ENCODE measurements at places on chromosomes 11 and 22. TPM values are rescaled to one million over a fixed set of nuclear protein-coding genes. Genes with fewer than 3 reads are reported as not detected.
A peak's percentile ranks its signal among the peaks of the same experiment; 100 is the strongest.

DNA sequence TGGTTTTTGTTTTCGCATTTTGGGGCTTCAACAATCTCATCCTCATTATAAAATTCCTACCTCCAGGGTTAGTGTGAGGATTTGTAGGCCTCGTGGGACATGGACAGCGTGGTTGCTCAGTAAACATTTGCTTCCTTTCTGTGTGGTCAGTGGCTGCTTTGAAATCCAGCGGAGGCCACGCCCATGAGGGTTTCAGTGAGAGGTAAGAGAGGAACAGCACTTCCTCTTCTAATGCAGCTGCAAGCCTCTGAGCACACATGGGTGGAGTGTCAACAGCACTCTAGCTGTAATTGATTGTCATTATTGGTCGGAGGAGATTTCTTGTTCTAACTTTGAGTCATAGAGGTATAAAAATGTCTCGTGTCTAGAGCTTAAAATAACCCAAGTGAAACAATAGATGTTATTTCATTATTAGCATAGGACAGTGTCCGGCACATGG, 6.0 kb upstream of the ARHGAP42 start:
- peak; percentile 21 for DNase-seq

- DNase-seq = no peak
These were observed 67.2 kb upstream of the RCN1 start for GRCh38 chr11:32023370-32024305.

- no peak for DNase-seq
These were observed 31.7 kb upstream of the RRAS2 start for GRCh38 chr11:14390669-14391068.

DNA sequence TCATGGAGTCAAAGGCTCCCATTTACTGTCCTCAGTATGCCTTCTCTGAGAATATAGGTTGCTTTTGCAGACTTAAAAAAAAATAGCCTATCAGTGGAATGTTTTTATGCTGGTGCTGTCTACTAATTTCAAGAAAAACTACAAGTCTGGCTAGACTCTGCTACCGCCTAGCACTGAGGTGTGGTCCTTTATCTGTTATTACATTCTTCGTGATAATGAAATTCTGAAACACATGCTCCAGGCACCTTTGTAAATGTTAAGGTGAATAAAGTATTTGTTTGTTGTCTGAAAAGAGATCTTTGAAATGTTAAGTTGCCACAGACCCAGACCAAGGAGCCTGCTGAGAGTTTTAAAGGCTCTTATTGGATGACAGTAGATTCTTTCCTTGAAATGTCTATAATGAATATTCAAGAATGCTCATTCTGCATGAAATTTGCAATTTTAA, 95.3 kb downstream of the DBX1 start:
- DNase-seq = no peak

GRCh38 chr11:126839496-126839895, 161.1 kb downstream of the KIRREL3 start:
- no peak for DNase-seq

DNA sequence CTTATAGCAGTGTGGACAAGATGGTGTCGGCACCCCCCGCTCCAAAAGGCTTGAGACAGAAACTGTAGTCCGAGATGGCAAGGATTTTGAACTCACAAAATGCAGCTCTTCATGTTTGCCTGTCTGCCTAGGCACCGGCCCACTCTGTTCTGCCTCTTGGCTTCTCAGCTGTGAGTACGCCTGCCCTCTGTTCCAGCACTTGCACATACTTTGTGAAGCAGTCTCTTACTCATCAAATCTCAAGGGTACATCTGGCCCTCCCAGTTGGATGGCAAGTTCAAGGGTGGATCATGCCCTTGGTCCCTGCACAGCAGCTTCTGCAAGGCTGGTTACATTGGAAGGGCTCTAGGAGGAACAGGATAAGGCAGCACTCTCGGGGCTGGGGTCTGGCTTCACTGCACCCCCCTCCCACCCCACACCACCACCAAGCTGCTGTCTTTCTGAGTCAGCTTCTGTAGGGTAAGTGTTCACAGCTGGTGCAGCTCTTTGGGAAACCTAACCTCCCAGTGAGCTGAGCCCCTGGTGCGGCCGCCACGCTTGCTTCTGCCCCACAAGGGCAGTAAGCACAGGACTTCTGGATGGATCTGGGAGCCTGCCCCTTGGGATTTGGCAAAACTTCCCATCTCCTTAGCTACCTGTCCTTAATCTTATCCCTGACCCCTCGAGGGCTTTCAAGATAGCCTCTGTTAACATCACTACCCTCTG, 37.2 kb downstream of the FAM83F start:
- no peak for DNase-seq

DNA sequence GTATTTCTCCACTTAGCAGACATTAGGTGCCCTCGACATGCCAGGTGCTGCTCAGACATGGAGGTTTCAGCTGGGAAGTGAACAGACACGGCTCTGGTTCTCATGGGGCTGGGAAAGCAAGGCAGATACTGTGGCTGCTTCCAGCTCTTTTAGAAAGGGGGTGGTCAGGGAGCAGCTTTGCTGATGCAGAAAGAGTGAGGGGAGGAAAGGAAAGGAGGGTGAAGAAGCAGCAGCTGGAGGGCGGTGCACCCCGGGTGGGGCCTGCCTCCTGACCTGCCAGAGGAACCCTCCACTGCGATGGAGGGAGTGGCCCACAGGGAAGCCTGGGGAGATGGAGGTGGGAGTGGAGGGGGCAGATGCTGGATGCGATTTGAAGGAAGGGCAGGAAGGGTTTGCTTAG, 76.8 kb downstream of the MORC2 start:
- no peak for DNase-seq

DNA sequence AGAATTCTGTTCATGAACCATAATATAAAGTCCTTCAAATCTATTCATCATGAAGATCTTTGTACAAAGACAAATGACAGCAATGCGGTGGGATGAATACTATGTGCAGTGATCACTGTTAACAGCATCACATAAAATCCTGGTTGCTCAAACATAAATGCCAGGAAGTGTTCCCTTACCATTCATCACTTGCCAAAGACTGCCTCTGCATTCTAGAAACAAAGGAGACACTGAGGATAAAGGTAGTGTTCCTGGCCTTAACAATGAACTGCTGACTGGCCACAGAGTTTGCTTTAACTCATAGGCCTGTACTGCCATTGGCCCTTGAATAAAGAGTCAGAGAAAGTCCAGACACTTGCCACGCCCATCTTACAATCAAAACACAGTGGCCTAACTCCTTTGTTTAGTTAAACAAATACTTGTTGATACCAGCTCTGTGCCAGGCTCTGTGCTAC, 29.5 kb downstream of the C2CD3 start:
- DNase-seq = no peak

DNA sequence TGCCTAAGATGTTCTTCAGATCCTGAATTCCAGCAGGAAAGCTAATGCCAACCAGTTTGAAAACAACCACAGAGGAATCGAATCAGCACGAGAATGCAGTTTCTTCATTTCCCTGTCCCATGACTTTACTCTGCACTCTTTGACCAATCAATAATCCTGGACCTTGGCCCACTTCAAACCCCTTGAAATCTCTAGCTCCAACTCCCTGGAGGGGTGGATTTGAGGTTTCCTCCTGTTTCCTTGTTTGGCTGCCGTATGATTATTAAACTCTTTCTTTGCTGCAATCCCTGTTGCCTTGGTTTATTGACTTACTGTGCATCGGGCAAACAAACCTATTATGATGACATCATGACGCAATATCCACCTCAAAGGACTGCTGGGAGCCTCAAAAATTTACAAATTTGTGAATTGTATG, 109.3 kb downstream of the FBXO7 start:
- DNase-seq = no peak

DNA sequence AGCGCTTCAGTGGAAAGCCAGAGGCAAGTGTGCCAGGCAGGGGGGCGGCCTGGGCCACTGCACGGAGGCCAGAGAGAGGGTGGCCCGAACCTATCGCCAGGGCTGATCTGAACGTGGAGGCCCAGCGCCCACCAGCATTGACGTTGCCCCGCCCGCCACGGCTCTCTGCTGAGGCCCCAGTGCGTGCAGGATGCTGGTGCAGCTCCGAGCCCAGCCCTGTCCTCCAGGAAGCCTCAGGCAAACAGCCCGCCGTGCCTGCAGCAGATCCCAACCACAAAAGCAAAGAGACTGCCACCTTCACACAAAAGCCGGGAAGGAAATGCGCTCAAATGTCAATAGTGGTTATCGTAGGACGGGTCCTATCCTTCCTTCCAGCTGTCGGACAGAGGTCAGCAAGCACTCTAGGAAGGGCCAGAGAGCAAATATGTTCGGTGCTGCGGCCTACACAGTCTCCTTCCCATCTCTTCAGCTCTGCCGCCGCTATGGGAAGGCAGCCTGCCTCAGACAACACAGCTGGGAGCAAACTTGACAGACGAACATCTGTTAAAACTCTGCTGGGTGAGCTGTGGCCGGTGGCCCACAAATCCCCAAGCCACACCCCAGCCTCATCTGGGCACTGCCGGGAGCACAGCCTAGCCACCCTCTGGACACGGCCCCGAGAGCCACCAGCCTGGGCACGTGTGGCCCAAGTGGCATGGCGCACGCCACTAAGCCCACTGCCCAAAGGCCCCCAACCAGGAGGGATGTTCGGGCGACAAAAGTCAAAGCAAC, 146.2 kb downstream of the CRYBB2 start:
- DNase-seq = no peak

GRCh38 chr22:49571326-49571725, 256.3 kb downstream of the BRD1 start:
- no peak for DNase-seq

DNA sequence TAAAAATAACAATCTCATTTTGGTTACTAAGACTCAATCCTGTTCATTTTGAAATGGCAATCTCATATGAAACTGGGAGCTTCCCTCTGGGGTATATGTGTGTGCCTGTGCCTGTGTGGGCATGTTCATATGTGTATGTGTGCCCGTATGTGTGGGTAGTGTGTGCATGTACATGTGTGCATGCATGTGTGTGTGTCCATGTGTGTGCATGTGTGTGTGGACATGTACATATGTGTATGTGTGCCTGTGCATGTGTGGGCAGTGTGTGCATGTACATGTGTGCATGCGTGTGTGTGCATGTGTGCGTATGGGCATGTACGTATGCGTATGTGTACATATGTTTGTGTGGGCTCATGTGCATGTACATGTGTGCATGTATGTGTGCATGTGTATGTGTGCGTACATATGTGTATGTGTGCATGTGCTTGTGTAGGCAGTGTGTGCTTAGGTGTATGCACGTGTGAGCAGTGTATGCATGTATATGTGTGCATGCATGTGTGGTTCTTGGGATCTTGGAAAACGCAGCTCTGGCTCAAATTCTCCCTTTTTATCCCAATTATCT, 24.5 kb upstream of the CACNG2 start:
- no peak for DNase-seq

DNA sequence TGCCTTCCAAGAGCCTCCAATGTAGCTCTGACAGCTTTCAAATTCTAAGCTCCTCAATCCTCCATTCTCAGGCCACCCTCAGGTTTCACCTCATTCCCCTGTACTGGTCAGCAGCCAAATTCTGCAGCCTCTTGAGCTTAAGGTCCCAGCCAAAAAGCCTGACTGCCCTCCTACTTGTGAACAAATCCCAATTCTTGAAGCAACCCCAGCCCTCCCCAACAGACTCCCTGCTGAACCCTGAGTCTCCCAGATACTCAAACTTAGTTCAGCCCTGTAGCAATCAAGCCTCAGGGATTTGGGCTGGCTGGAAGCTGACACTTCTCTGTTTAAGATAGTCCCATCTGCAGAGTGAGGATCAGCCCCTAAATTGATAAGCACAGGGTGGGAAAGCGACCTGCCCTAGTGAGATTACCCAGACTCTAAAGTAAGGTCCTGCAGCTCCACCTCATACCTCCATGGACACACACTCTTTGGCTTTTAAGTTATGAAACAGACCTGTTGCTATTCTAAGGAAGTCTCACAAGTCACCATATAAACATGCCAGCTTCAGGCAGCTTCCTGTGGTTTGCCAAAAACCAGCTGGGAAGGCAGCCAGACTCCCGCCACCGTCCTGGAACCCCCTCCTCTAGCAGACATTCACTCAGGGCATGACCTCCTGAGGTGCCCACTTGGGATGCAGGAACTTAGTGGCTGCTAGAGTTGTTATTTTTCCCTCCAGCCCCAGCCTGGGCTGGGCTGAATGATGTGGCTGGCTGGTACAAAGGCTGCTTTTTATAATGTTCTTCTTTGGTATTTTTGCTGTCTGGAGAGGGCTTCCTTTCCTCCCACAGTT, 82.5 kb upstream of the PICALM start:
- DNase-seq = no peak

DNA sequence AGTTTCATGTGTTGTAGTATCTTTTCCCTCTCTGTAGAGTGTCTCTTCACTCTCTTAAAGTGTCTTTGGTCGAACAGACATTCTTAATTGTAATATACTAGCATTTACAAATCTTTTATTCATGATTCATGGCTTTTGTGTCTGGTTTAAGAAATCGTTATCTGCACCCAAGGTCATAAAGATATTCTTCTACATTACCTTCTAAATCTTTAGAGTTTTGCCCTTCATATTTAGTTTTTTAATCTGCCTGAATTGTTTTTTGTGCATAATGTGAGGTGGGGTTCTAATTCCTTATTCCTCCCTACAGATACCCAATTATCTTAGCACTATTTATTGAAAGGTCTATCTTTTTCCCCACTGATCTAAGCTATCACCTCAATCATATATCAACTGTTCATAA, 9.0 kb upstream of the NNMT start:
- no peak for DNase-seq

CRYBA4 gene
- not detected for total RNA-seq

P2RY6 gene
- total RNA-seq = 0.24 TPM

MAP6 gene
- 0.07 TPM for total RNA-seq

OR51I1 gene
- not detected for total RNA-seq

RSF1 gene
- 54.2 TPM for total RNA-seq

CD248 gene
- total RNA-seq = 3.1 TPM

Measured in CD8-positive, alpha-beta memory T cell (primary cell).